ENCODE measurements at places on chromosomes 16 and 17.

DNA sequence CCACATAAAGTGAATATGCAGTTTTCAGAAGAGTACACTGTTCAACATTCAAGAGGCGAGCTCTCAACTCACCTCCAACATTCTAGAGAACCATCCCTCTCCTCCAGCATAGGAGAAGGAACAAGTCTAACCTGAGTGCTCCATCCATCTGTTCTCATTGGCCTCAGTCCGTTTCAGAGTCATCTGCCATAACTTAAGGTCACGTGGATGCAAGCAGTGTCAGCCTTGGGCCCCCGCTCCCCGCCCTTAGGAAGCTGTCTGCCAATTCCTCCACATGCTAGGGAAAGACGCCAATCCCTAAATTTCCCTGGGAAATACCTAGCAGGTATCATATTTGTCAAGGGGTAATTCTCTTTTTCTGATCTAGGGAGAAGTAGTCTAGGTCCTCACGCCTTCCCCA lies 21.4 kb downstream of the MARVELD3 start:
- DNase-seq = no peak
- no peaks in the 10 kb centered on the region for H3K27me3 ChIP-seq
- H3K4me3 ChIP-seq = no peak overlapping the region
- H3K36me3 ChIP-seq = peaks cover 10% of the 10 kb centered on the region

- no peak overlapping the region for H3K4me3 ChIP-seq
- no peaks in the 10 kb centered on the region for H3K36me3 ChIP-seq
- DNase-seq = no peak
- H3K4me1 ChIP-seq = no peaks in the 10 kb centered on the region
- H3K27ac ChIP-seq = no peak overlapping the region
Measured at GRCh38 chr16:76345163-76345661, 68.0 kb downstream of the CNTNAP4 start.

- no peaks in the 10 kb centered on the region for H3K4me1 ChIP-seq
- no peaks in the 10 kb centered on the region for H3K27me3 ChIP-seq
- DNase-seq = no peak
- peaks cover 35% of the 10 kb centered on the region for H3K36me3 ChIP-seq
- H3K4me3 ChIP-seq = no peak overlapping the region
Measured at GRCh38 chr17:45103269-45103795, 29.0 kb downstream of the PLCD3 start.

GRCh38 chr17:65749479-65749878 lies 188.0 kb upstream of the AXIN2 start:
- H3K27me3 ChIP-seq = peaks cover 7% of the 10 kb centered on the region
- H3K4me3 ChIP-seq = no peak overlapping the region
- no peaks in the 10 kb centered on the region for H3K36me3 ChIP-seq
- H3K4me1 ChIP-seq = peaks cover 17% of the 10 kb centered on the region
- H3K27ac ChIP-seq = no peak overlapping the region
- no peak for DNase-seq

- H3K4me1 ChIP-seq = no peaks in the 10 kb centered on the region
- no peaks in the 10 kb centered on the region for H3K36me3 ChIP-seq
- DNase-seq = no peak
- peaks cover 8% of the 10 kb centered on the region for H3K27me3 ChIP-seq
- no peak overlapping the region for H3K4me3 ChIP-seq
- no peak overlapping the region for H3K27ac ChIP-seq
Measured at GRCh38 chr16:86834451-86835035, 256.2 kb downstream of the FOXL1 start.

- no peaks in the 10 kb centered on the region for H3K36me3 ChIP-seq
- H3K27me3 ChIP-seq = peaks cover 51% of the 10 kb centered on the region
- no peaks in the 10 kb centered on the region for H3K4me1 ChIP-seq
- H3K27ac ChIP-seq = no peak overlapping the region
Measured at GRCh38 chr17:61635913-61636432, 45.0 kb upstream of the NACA2 start.

DNA sequence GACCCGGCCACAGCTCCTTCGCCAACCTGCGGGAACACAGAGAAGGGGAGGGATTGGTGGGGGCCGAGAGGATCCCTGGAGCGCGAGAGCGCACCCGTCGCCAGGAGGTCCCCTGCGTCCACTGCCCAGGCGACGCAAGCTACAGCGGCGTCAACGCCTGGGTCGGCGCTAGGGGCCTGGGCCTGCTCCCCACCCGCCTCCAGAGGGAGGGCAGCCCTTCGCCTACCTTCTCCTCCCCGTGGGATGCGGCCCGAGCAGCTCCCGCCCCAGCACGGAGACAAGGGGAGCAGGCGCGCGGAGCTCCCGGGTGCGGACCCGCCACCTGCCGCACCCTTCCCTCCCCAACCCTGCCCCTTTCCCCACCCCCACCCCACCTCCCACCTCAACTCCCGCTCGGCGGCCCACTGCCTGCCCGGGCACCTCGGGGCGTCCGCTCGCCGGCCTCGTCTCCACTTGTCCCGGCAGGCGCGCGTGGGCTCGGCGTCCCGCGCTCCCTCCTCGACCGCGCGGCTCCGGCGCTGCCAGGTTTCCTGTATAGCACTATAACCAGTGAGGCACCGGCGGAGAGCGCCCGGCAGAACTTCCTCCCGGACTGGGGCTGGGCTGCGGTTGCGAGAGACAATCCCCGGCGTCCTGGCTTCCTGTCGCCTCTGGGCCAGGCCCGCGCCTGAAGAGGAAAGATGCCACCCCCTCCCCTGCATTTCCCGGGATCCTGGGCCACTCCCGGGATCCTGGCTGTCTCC lies 119.1 kb upstream of the SMURF2 start:
- peaks cover 12% of the 10 kb centered on the region for H3K27me3 ChIP-seq
- DNase-seq = peak; percentile 58
- H3K27ac ChIP-seq = no peak overlapping the region
- peak overlapping the region; percentile 60 for H3K4me3 ChIP-seq
- H3K36me3 ChIP-seq = no peaks in the 10 kb centered on the region

GRCh38 chr17:82888583-82889495 lies 49.0 kb upstream of the ZNF750 start:
- peaks cover 16% of the 10 kb centered on the region for H3K36me3 ChIP-seq
- DNase-seq = no peak
- no peaks in the 10 kb centered on the region for H3K27me3 ChIP-seq
- no peak overlapping the region for H3K27ac ChIP-seq

GRCh38 chr16:2460916-2461315 lies 1.0 kb downstream of the TEDC2 start:
- H3K4me1 ChIP-seq = peaks cover 8% of the 10 kb centered on the region
- no peaks in the 10 kb centered on the region for H3K27me3 ChIP-seq
- no peak for DNase-seq

- peaks cover 1% of the 10 kb centered on the region for H3K36me3 ChIP-seq
- H3K4me3 ChIP-seq = peak overlapping the region; percentile 54
- H3K27me3 ChIP-seq = no peaks in the 10 kb centered on the region
- H3K4me1 ChIP-seq = peaks cover 66% of the 10 kb centered on the region
Measured at GRCh38 chr16:75099075-75099667, 17.4 kb downstream of the LDHD start.

DNA sequence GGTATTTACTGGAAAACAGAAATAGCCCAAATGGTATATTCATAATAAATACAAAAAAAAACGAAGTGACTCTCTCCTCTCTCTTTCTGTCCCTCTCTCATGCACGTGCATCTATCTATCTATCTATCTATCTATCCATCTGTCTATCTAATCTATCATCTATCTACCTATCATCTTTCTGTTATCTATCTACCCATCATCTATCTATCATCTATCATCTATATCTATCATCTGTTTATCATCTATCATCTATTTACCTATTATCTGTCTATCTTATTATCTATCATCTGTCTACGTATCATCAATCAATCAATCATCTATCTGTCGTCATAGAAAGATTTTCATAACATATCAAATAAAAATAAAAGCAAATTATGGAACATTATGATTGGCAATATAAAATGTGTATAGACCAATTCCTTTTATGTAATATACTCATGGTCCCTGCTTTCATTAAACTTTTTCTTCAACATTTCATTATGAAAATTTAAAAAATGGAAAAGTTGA lies 126.7 kb upstream of the CACNG3 start:
- H3K27ac ChIP-seq = no peak overlapping the region
- peaks cover 7% of the 10 kb centered on the region for H3K4me1 ChIP-seq
- no peak for DNase-seq
- no peaks in the 10 kb centered on the region for H3K27me3 ChIP-seq
- H3K36me3 ChIP-seq = peaks cover 28% of the 10 kb centered on the region
- no peak overlapping the region for H3K4me3 ChIP-seq

DNA sequence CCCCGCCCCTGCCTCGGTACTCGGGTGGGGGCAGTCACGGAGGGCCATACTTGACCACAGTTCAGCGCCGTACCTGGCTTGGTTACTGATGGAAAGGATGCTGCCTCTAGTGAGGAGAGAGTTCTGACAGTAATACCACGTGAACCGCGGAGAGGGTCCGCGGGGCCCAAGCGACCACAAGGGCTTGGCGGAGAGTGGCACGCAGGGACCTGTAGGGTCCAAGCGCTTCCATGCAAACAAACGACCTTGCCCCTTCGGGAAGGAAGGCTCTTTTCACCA lies 9.2 kb downstream of the KDM6B start:
- H3K36me3 ChIP-seq = peaks cover 17% of the 10 kb centered on the region
- H3K4me3 ChIP-seq = peak overlapping the region; percentile 91
- DNase-seq = peak; percentile 71
- peak overlapping the region; percentile 99 for H3K27ac ChIP-seq

- no peak for DNase-seq
- no peaks in the 10 kb centered on the region for H3K36me3 ChIP-seq
- H3K27ac ChIP-seq = no peak overlapping the region
Measured at GRCh38 chr17:12756786-12757185, 32.5 kb upstream of the ARHGAP44 start.

- H3K4me3 ChIP-seq = peak overlapping the region; percentile 85
- no peaks in the 10 kb centered on the region for H3K27me3 ChIP-seq
- no peak for DNase-seq
- peak overlapping the region; percentile 32 for H3K27ac ChIP-seq
- peaks cover 53% of the 10 kb centered on the region for H3K4me1 ChIP-seq
- peaks cover 15% of the 10 kb centered on the region for H3K36me3 ChIP-seq
Measured at GRCh38 chr16:30395992-30396585, 869 bp downstream of the ZNF48 start.

GRCh38 chr16:89444151-89444723 lies 46.1 kb downstream of the ANKRD11 start:
- H3K4me3 ChIP-seq = no peak overlapping the region
- peaks cover 96% of the 10 kb centered on the region for H3K4me1 ChIP-seq
- peaks cover 12% of the 10 kb centered on the region for H3K36me3 ChIP-seq
- no peaks in the 10 kb centered on the region for H3K27me3 ChIP-seq
- H3K27ac ChIP-seq = peak overlapping the region; percentile 53

GRCh38 chr16:27906883-27907282 lies 156.6 kb downstream of the GSG1L start:
- H3K36me3 ChIP-seq = no peaks in the 10 kb centered on the region
- no peaks in the 10 kb centered on the region for H3K4me1 ChIP-seq
- peaks cover 16% of the 10 kb centered on the region for H3K27me3 ChIP-seq
- no peak for DNase-seq
- no peak overlapping the region for H3K27ac ChIP-seq
- H3K4me3 ChIP-seq = no peak overlapping the region

GRCh38 chr16:31009120-31009519 lies 1.3 kb downstream of the STX1B start:
- no peaks in the 10 kb centered on the region for H3K36me3 ChIP-seq
- peaks cover 25% of the 10 kb centered on the region for H3K27me3 ChIP-seq
- no peak overlapping the region for H3K27ac ChIP-seq
- peaks cover 12% of the 10 kb centered on the region for H3K4me1 ChIP-seq
- no peak for DNase-seq
- no peak overlapping the region for H3K4me3 ChIP-seq

GRCh38 chr17:62705778-62706597 lies 78.5 kb downstream of the MRC2 start:
- H3K27ac ChIP-seq = no peak overlapping the region
- no peak for DNase-seq
- H3K36me3 ChIP-seq = no peaks in the 10 kb centered on the region
- no peak overlapping the region for H3K4me3 ChIP-seq
- peaks cover 27% of the 10 kb centered on the region for H3K27me3 ChIP-seq
- H3K4me1 ChIP-seq = peaks cover 15% of the 10 kb centered on the region

DNA sequence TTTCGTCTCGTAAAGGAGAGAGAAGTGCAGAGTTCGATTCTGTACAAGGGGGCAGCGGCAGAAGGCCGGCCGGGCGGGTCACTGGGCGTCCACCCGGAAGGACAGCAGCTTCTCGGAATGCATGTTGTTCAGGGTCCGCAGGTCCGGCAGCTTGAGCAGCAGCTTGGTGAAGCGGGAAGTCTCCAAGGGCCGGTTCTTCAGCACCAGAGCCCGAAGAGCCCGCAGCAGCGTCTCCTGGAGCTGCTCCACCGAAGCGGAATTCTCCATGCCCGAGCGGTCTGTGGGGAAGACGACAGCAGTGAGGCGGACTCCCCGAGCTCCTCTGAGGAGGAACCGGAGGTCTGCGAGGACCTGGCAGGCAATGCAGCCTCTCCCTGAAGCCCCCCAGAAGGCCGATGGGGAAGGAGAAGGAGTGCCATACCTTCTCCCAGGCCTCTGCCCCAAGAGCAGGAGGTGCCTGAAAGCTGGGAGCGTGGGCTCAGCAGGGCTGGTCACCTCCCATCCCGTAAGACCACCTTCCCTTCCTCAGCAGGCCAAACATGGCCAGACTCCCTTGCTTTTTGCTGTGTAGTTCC lies 7.3 kb downstream of the NR1D1 start:
- DNase-seq = no peak
- peaks cover 43% of the 10 kb centered on the region for H3K4me1 ChIP-seq
- no peak overlapping the region for H3K4me3 ChIP-seq
- peaks cover 17% of the 10 kb centered on the region for H3K36me3 ChIP-seq
- H3K27me3 ChIP-seq = no peaks in the 10 kb centered on the region

DNA sequence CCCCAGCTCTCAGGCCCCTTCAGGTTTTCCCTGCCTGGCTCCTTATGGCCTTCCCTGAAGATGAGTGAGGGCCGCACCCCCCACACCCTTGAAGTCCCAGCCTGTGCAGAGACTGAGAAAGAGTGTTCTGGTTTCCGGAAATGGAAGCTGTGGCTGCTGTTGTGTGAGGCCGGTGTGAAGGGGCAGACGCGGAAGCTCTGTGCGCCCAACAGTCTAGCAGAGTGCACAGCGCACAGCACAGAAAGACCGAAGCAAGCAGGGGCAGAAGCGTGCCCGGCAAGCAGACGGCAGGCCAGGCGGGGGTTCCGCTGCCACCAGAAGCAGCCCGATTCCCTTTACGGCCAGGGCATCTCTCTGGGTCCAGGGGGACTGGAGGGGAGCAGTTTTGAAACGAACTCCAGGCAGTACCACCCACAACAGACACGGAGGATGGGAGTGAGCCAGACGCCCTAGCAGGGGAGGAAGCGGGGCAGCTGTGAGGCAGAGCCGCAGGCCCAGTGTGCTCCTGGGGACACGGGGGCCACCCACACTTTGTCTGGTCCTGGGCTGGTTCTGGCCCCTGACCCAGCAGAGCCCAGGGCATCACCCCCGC lies 16.7 kb downstream of the TPSG1 start:
- H3K4me3 ChIP-seq = peak overlapping the region; percentile 6
- no peak overlapping the region for H3K27ac ChIP-seq
- H3K36me3 ChIP-seq = no peaks in the 10 kb centered on the region
- no peaks in the 10 kb centered on the region for H3K27me3 ChIP-seq
- no peak for DNase-seq
- no peaks in the 10 kb centered on the region for H3K4me1 ChIP-seq

Data from activated naive CD8-positive, alpha-beta T cell treated with anti-CD3 and anti-CD28 coated beads, Interleukin-2, amount 50 U/mL, for 24 hours (primary cell).